ENCODE measurements at places on chromosomes 3 and 15. TPM values are rescaled to one million over a fixed set of nuclear protein-coding genes. Genes with fewer than 3 reads are reported as not detected.

GRCh38 chr3:58617338-58617761 is 40.2 kb upstream of the FAM107A start:
- H3K27ac ChIP-seq: peak overlapping the region; percentile 70
- DNase-seq: no peak
- H3K4me3 ChIP-seq: no peak overlapping the region
- no peaks in the 10 kb centered on the region for H3K36me3 ChIP-seq

Gene WDR72
- not detected for total RNA-seq

Gene SIAH2
- 34.6 TPM for total RNA-seq

GRCh38 chr3:122563717-122564025 is 429 bp downstream of the PARP9 start:
- H3K36me3 ChIP-seq: peaks cover 26% of the 10 kb centered on the region
- no peaks in the 10 kb centered on the region for H3K27me3 ChIP-seq
- peaks cover 50% of the 10 kb centered on the region for H3K4me1 ChIP-seq

Gene PARL
- 27.3 TPM for total RNA-seq

Gene GPR27
- 1.1 TPM for total RNA-seq

Gene GNB5
- total RNA-seq: 3.4 TPM

DNA sequence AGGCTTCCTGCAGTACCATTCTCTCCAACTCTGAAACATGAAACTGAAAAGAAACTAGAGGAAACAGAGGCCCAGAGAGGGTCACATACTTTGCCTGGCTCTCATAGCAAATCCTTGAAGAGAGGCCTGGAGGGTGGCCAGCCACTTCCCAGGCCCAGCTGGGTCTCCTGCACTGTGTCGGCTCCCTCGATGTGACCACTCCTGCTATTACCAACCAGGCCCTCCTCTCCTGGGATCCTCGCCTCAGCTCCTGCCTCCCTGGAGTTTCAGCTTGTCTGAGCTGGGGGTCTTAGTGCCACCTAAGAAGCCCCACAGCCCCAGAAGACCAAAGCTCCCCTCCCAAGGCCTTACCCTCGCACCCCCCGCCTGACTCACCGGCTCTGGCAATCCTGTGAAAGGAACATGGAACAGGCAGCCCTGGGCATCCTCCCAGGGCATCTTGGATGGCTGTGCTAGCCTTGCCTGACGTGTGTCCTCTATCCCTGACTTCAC is 4.6 kb downstream of the LOXL1 start:
- H3K27ac ChIP-seq: no peak overlapping the region
- H3K36me3 ChIP-seq: no peaks in the 10 kb centered on the region
- no peak overlapping the region for H3K4me3 ChIP-seq
- DNase-seq: no peak

- peaks cover 37% of the 10 kb centered on the region for H3K27me3 ChIP-seq
- H3K4me3 ChIP-seq: peak overlapping the region; percentile 31
- no peak overlapping the region for H3K27ac ChIP-seq
Observed at GRCh38 chr15:41511331-41511898, 2.2 kb downstream of the LTK start.

GRCh38 chr15:42608110-42608531 is 32.7 kb downstream of the STARD9 start:
- no peaks in the 10 kb centered on the region for H3K27me3 ChIP-seq
- H3K36me3 ChIP-seq: no peaks in the 10 kb centered on the region
- DNase-seq: peak; percentile 22
- no peak overlapping the region for H3K27ac ChIP-seq
- H3K4me3 ChIP-seq: no peak overlapping the region

Gene FOXB1
- not detected for total RNA-seq

Gene DNAH12
- total RNA-seq: not detected

DNA sequence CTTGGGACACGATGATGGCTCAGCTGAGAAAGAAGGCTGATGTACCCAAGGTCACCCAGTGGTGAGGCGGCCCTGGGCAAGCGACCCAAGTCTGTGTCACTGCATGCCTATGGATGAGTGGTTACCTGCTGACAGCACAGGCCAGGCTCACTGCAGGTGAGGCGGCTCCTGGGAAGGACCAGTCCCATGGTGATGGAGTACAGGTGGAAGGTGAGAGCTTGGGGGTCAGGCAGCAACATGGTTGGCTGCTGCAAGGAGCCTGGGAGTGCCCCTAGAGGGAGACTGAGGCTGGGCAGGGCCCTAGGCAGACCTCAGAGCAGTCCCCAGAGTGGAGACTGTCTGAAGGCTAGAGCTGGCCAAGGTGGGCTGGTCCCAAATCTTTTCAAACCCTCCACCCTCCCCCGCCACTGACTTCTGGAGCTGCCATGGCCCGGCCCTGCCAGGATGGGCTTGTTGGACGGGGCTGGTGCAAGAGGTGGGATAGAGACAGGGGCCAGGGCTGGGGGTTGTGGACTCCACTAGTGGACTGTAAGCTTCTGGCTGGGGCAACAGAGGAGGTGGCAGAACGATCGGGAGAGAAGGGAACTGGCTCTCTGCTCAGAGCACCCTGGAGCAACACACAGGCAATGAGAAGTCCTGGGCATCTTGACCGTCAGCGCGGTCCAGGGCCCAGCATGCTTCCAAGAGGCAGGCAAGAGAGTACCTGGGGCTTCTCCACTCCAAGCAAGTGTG is 72.5 kb upstream of the SLC6A11 start:
- no peak overlapping the region for H3K4me3 ChIP-seq
- no peak overlapping the region for H3K27ac ChIP-seq
- H3K27me3 ChIP-seq: peaks cover 25% of the 10 kb centered on the region
- DNase-seq: no peak
- no peaks in the 10 kb centered on the region for H3K36me3 ChIP-seq

- no peaks in the 10 kb centered on the region for H3K27me3 ChIP-seq
- H3K27ac ChIP-seq: peak overlapping the region; percentile 80
- peaks cover 18% of the 10 kb centered on the region for H3K4me1 ChIP-seq
- no peaks in the 10 kb centered on the region for H3K36me3 ChIP-seq
Observed at GRCh38 chr15:57567891-57568290, 23.8 kb upstream of the MYZAP start.

Gene CFAP91
- not detected for total RNA-seq

DNA sequence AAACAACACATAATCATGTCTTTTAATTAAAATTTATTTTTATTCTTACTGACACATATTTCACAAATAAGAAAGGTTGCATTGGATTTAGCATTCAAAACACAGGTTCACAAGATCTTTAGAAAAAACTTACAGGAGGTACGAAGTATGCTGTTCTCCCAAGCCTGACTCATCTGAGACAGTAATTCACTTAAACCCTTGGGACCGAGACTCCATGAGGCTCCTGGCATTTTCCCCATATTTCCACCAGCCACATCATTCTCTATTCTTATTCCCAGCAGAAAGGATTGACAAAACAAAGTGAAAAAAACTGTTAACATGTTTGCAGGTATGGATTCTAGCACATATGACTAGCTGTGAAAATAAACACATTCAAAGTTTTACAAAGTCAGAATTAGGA is 52.6 kb downstream of the CNTN3 start:
- no peaks in the 10 kb centered on the region for H3K27me3 ChIP-seq
- H3K4me1 ChIP-seq: no peaks in the 10 kb centered on the region
- H3K4me3 ChIP-seq: no peak overlapping the region
- H3K27ac ChIP-seq: no peak overlapping the region
- H3K36me3 ChIP-seq: no peaks in the 10 kb centered on the region

Gene KBTBD13
- total RNA-seq: not detected

- no peaks in the 10 kb centered on the region for H3K27me3 ChIP-seq
- H3K27ac ChIP-seq: peak overlapping the region; percentile 55
- DNase-seq: no peak
Observed at GRCh38 chr3:152331018-152331541, 62.4 kb downstream of the MBNL1 start.

Gene PIGZ
- 541 TPM for total RNA-seq

Gene PAQR5
- 21.1 TPM for total RNA-seq

GRCh38 chr15:92878593-92879053 is 21.5 kb upstream of the CHD2 start:
- no peaks in the 10 kb centered on the region for H3K36me3 ChIP-seq
- DNase-seq: no peak
- no peaks in the 10 kb centered on the region for H3K27me3 ChIP-seq

Gene CNTN4
- total RNA-seq: 17.6 TPM

- no peaks in the 10 kb centered on the region for H3K4me1 ChIP-seq
- no peak for DNase-seq
- H3K27ac ChIP-seq: no peak overlapping the region
- no peak overlapping the region for H3K4me3 ChIP-seq
Observed at GRCh38 chr15:100790786-100791265, 88.8 kb upstream of the ALDH1A3 start.

GRCh38 chr3:107846279-107846852 is 244.5 kb downstream of the CD47 start:
- H3K36me3 ChIP-seq: no peaks in the 10 kb centered on the region
- H3K4me1 ChIP-seq: no peaks in the 10 kb centered on the region
- no peaks in the 10 kb centered on the region for H3K27me3 ChIP-seq

Gene ACTC1
- 3.4 TPM for total RNA-seq

GRCh38 chr15:95839367-95839782 is 491.1 kb upstream of the NR2F2 start:
- H3K36me3 ChIP-seq: no peaks in the 10 kb centered on the region
- no peaks in the 10 kb centered on the region for H3K27me3 ChIP-seq
- peak overlapping the region; percentile 46 for H3K27ac ChIP-seq
- H3K4me3 ChIP-seq: no peak overlapping the region

DNA sequence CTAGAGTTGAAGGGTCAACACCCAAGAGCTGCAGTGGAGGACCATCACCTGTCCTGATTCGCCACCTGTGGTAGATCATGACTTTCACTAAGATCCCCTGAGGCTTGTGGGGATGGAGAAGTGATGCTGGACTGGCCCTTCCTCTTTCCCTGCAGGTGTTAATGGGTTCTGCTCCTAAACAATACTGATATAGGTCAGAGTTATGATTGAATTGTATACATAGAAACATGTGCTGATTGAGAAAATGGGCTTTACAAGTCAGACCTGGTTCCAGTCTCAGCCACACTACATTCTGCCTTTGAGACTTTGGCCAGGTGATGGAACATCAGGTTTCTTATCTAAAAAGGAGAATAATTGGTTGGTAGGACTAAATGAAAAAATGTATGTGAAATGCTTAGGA is 418.9 kb upstream of the TPRG1 start:
- no peak for DNase-seq
- no peak overlapping the region for H3K27ac ChIP-seq
- H3K36me3 ChIP-seq: no peaks in the 10 kb centered on the region
- H3K27me3 ChIP-seq: no peaks in the 10 kb centered on the region

DNA sequence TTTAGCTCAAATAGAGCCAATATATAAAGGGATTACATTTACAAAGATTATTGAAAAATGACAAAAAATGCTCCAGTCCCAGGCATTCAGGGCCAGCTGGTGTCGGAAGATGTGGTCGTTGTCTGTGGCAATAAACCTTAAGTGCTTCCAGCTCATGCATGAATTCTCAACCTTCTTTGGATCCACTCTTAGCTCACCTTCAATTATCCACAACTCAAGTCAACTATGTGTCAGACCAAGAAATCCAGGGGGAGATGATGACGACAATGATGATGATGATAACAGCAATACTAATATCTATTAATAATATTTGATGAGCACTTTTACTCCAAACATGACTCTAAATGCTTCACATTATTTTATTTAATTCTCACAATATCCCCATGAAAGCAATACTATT is 53.6 kb upstream of the PXYLP1 start:
- no peak for DNase-seq
- no peak overlapping the region for H3K27ac ChIP-seq
- H3K36me3 ChIP-seq: no peaks in the 10 kb centered on the region
- no peaks in the 10 kb centered on the region for H3K4me1 ChIP-seq
- H3K4me3 ChIP-seq: no peak overlapping the region

Gene PROK2
- not detected for total RNA-seq

Gene OR4F15
- not detected for total RNA-seq

Gene CAMKV
- not detected for total RNA-seq

- H3K27me3 ChIP-seq: no peaks in the 10 kb centered on the region
- H3K27ac ChIP-seq: no peak overlapping the region
- no peak for DNase-seq
Observed at GRCh38 chr15:33135355-33135781, 59.1 kb downstream of the FMN1 start.

DNA sequence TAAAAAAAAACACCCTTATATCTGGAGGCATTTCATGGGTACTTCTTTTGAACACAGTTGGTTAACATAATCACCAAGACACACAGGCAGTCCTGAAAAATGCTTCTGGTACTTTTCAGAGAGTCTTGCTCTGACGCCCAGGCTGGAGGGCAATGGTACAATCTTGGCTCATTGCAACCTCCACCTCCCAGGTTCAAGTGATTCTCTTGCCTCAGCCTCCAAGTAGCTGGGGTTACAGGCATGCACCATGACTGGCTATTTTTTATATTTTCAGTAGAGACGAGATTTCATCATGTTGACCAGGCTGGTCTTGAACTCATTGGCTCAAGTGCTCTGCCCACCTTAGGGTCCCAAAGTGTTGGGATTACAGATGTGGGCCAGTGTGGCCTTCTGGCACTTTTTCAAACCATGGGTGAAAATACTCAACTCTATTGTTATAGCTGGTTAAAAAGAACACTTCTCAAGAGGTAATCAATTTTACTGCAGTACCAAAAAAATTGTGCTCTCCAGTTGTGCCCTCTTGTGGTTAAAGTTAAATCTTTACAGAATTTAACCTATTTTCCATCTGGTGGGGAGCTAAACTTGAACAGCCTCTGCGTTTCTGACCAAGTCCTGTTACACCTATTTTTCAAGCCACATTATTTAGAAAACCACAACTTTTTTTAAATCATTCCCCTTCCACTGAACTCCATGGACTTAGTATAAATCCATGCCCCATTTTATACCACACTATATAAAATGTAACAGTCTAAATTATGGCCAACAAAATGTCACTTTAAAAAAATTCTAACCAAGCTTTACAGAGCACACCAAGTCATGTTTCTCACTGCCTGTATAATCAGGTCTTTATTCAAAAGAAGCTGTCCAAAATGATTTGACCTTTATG is 1.2 kb upstream of the SNAPC5 start:
- no peak overlapping the region for H3K4me3 ChIP-seq
- H3K4me1 ChIP-seq: peaks cover 40% of the 10 kb centered on the region
- peaks cover 47% of the 10 kb centered on the region for H3K36me3 ChIP-seq
- H3K27ac ChIP-seq: peak overlapping the region; percentile 93
- no peak for DNase-seq

Gene ZPLD1
- not detected for total RNA-seq

- H3K27ac ChIP-seq: no peak overlapping the region
- H3K4me3 ChIP-seq: no peak overlapping the region
- H3K36me3 ChIP-seq: no peaks in the 10 kb centered on the region
Observed at GRCh38 chr3:172746475-172746874, 4.1 kb upstream of the ECT2 start.

Gene ATP8B4
- 6.6 TPM for total RNA-seq

DNA sequence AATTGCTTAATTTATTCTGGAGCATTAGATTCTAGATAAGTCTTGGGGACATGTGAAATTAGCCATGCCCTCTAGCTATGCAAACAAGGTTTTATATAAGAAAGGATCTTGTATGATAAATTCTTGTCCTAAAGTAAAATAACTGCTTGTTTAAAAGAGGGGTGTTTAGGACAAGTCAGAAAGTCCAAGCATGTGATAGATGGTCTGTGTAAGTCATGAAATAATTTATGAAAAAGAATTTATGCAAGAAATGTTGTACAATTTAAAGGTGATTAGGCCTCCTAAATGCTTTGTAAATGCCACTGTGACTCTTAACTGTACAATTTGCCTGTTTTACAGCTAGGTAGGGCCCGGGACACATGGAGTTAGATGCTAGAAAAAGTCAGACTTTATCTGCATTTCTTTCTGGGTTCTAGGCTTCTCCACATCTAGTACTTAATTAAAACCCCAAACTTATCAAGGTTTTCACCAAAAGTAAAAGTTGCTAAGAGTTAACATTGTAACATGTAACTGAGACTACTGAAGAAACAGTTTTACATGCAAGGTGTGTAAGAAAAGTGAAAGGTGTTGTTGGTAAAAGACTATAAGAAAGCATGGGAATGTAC is 13.2 kb downstream of the LINS1 start:
- no peak for DNase-seq
- H3K27ac ChIP-seq: no peak overlapping the region
- H3K4me3 ChIP-seq: no peak overlapping the region
- no peaks in the 10 kb centered on the region for H3K36me3 ChIP-seq

Measured in transverse colon (tissue), 4 donors.